ENCODE measurements at places on chromosomes 6 and 20. TPM values are rescaled to one million over a fixed set of nuclear protein-coding genes. Genes with fewer than 3 reads are reported as not detected.

EYS gene
- total RNA-seq = not detected

OGFR gene
- total RNA-seq = 42.0 TPM

DNAH8 gene
- total RNA-seq = 0.13 TPM

PPIL6 gene
- 2.9 TPM for total RNA-seq

FILIP1 gene
- total RNA-seq = 11.3 TPM

SLC52A3 gene
- total RNA-seq = 19.1 TPM

SMOC2 gene
- 26.1 TPM for total RNA-seq

RNF39 gene
- total RNA-seq = 0.65 TPM

EDN1 gene
- total RNA-seq = 4.3 TPM

AIF1 gene
- total RNA-seq = 6.7 TPM

RAET1L gene
- not detected for total RNA-seq

PRND gene
- not detected for total RNA-seq
